ENCODE measurements at places on chromosomes 5 and 9. TPM values are rescaled to one million over a fixed set of nuclear protein-coding genes. Genes with fewer than 3 reads are reported as not detected.

Gene OLFML2A
- total RNA-seq = 4.0 TPM

Gene BOD1
- total RNA-seq = 45.0 TPM

Gene INSL6
- total RNA-seq = not detected

Gene IGIP
- 3.0 TPM for total RNA-seq

Gene TEX48
- not detected for total RNA-seq

Gene RANBP3L
- not detected for total RNA-seq

Gene TLX3
- total RNA-seq = not detected

Gene EQTN
- total RNA-seq = not detected

Gene GPR151
- total RNA-seq = not detected

Gene MLANA
- total RNA-seq = not detected

Gene LMNB1
- total RNA-seq = 41.4 TPM

Gene SVEP1
- total RNA-seq = 0.05 TPM

Gene LECT2
- not detected for total RNA-seq

DNA sequence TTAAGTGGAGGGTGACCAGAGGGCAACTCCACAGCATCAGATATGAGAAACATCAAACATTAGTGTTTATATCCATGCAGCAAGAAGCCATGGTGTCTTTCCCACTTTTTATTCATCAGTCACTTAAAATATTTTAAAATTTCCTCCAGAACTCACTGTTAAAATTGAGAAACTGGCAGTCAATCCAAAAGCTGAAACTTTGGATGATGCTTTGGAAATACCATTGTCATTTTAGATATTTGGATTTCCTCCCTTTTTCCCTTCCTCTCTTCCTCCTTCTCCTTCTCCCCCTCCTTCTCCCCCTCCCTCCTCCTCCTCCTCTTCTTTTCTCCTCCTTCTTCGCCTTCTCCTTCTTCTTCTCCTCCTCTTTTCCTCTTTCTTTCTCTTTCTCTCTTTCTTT is 33.1 kb upstream of the NTRK2 start:
- DNase-seq = no peak

- no peak for DNase-seq
Measured at GRCh38 chr5:58454025-58454424, 5.9 kb downstream of the PLK2 start.

GRCh38 chr5:133489632-133490031 is 122.7 kb downstream of the FSTL4 start:
- DNase-seq = no peak

GRCh38 chr5:139075066-139076050 is 122.8 kb downstream of the SIL1 start:
- DNase-seq = no peak

DNA sequence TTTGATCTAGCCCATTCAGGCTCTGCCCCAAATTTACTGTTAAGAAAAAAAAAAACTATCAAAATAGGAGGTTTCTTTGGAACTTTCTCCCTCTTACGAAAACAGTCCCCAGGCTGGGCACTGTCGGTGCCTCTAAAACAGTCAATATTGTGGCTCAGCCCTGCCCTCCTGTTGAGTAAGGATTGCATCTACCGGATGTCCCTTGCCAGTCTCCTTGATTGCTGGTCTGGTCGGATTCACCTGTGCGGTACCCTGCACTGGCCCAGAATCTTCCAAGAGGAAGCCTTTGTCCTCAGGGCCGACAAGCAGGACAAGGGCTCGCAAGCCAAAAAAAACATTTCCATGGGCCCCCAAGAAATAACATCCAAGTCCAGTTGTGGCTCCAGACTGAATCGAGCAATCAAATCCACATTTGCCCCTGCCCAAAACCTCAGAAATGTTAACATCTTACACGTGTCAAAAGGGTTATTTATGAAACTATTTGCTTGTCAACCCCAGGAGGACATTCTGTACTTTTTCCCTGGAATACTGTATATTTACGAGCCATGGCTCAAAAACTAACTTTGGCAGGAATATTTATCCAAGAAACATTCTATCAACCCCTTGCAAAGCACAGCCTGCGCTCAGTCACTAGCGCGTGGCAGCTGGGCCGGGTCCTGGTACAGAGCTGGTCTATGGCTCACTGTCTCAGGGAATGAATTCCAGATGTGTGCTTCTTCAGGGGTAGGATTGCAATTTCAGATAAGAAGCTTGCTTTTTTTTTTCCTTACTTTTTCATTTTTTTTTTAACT is 129.2 kb upstream of the ADRA1B start:
- no peak for DNase-seq

- DNase-seq = no peak
Measured at GRCh38 chr9:112332674-112332976, 794 bp downstream of the PTBP3 start.

DNA sequence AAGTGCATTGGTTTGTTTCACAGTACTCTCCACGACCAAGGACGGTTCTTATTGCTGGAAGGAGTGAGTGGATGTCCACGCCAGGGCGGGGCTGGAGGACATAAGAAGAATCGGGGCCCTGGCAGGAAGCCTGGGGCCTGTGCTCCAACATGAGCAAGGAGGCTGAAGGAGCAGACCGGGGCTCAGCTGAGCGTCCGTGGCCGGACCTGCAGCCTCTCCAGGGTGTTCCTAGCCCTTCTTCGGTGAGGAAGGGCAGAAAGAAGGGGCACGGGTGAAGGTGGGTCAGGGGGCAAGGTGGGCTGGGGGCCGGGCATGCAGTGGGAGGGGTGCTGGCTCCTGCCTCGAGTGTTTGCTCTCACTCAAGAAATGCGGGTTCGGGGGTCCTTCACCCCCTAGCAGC is 18.1 kb downstream of the FAM78A start:
- no peak for DNase-seq

DNA sequence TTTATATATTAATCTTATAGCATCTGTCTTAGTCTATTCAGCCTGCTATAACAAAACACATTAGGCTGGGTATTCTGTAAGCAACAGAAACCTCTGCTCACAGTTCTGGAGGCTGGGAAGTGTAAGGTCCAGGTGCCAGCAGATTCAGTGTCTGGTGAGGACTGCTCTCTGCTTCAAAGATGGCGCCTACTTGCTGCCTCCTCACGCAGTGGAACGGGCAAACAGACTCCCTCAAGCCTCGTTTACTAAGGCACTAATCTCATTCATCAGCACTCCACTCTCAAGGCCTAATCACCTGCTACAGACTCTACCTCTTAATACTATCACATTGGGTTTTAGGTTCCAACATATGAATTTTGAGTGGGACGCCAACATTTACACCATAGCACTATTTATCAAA is 5.2 kb upstream of the TBC1D2 start:
- no peak for DNase-seq

GRCh38 chr9:72193478-72193881 is 44.2 kb downstream of the GDA start:
- DNase-seq = no peak

DNA sequence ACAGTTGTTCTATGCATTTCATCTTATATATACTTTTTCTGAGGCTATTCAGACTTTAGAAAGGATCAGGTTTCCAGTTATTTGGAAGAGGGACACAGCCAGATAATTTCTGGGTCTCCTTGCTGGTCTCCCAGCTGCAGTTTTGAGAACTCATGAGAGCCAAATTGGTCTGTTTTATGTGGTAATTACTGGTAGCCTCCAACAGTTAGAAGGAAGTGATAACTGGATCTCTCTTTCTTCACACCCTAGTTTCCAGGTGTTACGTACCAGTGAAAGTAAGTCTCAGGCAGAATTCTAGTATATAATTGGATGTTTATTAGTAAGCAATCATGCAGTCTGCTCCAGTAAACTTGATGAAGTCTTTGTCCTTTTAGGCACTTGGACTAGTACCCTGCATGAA is 63.2 kb upstream of the RPS23 start:
- no peak for DNase-seq

- no peak for DNase-seq
Measured at GRCh38 chr5:172798422-172799215, 27.6 kb upstream of the DUSP1 start.

DNA sequence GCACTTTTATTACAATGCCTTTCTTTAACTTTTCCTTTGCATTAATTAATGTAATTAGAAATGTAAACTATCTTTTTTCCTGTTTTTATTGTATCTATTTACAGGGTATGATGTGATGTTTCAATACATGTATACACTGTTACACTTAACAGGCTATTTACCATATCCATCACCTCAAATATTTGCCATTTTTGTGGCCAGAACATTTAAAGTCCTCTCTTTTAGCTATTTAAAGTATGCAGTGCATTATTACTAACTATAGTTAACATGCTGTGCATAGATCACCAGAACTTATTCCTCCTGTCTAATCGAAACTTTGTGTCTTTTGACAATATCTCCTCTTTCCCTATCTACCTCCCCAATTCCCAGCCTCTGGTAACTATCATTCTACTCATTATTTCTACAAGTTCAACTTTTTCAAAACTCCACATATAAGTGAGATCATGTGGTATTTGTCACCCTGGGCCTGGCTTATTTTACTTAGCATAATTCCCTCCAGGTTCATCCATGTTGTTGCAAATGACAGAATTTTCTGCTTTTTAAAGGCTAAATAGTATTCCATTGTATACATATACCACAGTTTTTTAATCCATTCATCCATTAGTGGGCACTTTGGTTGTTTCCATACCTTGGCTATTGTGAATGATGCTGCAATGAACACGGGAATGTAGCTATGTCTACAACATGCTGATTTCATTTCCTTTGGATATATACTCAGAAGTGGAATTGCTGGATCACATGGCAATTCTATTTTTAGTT is 32.8 kb downstream of the OR2K2 start:
- DNase-seq = no peak

DNA sequence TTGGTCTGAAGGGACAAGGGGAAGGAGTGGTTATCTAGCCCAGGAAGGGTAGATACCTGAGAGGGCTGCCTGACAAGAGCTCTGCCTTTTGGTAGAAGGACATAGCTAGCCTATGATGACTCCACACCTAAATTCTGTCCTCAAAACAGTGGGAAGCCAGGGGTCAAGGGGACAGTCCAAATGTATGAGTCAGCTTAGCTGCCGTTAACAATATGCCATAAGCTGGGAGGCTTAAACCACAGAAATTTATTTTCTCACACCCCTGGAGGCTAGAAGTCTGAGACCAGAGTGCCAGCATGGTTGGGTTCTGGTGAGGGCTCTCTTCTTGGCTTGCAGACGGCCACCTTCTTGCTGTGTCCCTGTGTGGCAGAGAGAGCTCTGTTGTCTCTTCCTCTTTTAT is 306.4 kb downstream of the NTRK2 start:
- no peak for DNase-seq

DNA sequence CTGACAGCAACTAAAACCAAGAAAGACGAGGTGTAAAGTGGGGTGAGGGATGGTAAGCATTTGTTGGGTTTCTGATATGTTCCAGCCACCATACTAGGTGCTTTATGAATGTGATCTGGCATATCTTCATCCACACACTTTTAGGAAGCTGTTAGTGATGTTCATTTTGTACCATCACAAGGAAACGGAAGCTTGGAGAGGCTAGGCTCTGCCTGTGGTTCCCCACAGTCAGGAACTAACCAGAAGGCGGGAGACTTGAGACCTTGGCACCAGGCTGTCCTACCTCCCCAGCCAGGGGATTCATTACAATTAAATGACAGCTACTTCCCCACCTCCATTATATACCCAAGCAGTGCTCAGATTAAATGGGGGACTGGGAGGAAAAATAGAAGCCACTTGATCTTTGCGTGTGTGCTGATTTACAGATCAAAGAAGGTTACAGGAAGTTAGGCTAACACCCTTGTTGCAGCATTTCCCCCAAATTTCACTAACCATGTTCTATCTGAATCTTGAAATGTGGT is 43.0 kb downstream of the SFXN1 start:
- DNase-seq = no peak

DNA sequence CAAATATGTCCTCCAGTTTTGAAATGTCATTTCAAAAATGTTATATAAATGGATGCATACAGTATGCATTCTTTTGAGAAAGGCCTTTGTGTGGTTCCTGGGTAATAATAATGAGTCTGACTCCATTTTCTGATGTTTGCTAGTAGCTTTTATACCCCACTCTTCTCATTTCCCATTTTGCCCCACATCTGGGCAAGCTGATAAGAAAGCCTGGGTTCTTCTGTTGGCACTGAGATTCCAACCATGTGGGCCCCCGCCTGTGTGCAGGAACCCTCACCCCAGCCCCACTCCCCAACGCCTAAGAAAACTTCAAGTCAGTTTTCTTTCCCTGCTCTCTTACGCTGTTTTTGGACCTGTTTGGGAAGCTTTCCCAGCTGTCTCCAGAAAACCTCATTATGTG is 89.4 kb downstream of the SNX18 start:
- DNase-seq = no peak

- no peak for DNase-seq
Measured at GRCh38 chr9:20987521-20987920, 43.9 kb downstream of the HACD4 start.

GRCh38 chr5:94575196-94575595 is 43.2 kb downstream of the KIAA0825 start:
- no peak for DNase-seq

- DNase-seq = no peak
Measured at GRCh38 chr9:94783928-94784327, 57.4 kb downstream of the AOPEP start.

DNA sequence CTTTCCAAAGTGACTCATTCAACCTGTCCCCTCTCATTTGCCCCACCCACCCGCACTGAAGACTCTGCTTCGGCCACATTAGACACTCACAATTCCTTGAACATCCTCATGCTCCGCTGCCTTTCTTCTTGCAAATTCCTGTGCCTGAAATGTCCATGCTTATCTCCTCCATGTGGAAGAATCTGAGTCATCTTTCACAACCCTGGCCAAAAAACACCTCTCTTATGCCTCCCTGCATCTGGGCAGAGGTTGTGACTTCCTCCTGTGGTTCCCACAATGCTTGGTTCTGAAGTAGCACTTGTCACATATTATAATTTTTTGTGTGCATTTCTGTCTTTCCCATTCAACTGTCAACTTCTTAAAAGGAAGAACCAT is 238.6 kb downstream of the ENC1 start:
- no peak for DNase-seq

- no peak for DNase-seq
Measured at GRCh38 chr9:33295571-33295970, 5.3 kb downstream of the NFX1 start.

DNA sequence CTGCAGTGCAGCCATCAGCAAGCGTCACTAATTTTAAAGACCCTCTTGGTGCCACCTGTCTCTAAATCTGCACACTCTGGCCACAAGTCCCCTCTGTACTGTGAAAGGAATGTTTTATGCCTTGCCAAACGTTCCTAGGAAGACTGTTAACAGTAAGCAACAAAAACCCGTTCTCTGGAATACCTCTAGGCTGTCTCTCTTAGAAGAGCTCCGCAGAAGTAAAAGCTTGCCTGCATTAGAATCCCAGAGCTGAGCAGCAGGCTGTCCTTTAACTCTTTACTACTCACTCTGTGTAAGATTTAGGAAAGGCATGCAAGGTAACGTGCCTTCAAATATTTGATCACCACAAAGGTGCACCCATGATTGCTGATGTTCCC is 53.9 kb upstream of the C9orf72 start:
- DNase-seq = no peak

- DNase-seq = no peak
Measured at GRCh38 chr9:137720571-137721110, 101.8 kb downstream of the EHMT1 start.

- DNase-seq = no peak
Measured at GRCh38 chr9:3528451-3528850, 2.6 kb upstream of the RFX3 start.
